ENCODE measurements at places on chromosomes 16 and 17.

DNA sequence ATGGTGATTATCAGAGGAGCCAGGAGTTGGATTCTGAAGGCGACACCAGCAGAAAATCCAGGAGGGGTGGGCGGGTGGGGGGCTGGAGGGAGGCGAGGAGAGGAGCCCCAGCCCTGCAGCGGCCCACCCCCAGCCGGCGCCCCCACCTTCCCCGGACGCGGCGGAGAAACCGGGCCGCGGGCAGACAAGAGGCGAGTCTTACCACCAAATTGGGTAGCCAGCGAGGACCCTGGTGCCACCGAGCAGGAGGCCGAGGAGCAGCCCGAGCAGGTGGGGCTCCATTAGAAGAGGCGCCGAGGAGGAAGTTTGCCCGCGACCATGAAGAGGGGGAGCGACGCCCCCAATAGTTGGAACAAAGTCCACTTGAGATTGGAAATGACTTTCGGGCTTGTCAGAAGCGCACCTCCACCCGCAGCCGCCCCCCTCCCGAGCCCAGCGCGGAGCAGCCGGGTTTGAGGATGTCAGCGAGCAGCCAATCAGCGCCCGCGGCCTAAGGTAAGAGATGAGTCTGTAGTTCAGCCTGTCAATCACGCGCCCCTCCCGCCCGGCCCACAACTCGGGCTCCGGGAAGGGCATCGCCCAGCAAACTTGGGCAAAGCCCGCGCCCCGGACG, at the start of gene WNT3:
Gene WNT3, minus strand, starts transcription at position 377 of the 613 bp plus-strand sequence. Its CDS starts 95 bp downstream, at position 282.
- peak; percentile 80 for DNase-seq

DNA sequence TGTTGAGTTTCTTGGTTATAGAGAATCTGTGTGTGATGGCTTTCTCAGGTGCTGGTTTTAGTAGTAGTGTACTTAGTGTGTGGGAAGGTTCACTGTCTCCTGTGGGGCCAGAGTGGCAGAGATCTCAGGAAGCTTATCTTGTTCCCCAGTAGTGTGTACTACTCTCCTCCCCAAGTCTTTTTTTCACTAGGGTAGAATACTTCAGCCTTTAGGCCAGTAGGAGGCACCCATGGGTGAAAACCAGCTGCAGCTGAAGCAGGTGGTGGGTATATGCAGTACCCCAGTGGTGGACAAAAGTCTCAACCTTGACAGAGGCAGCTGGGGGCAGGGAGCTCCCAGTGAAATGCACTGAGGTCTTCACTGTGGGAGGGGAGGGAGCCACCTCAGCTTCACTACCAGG, 109.9 kb downstream of the PHKB start:
- no peak for DNase-seq

GRCh38 chr16:50290856-50291255, 24.5 kb downstream of the ADCY7 start:
- DNase-seq, result no peak

- peak; percentile 14 for DNase-seq
Observed at GRCh38 chr17:65123757-65124675, 13.2 kb upstream of the RGS9 start.

- DNase-seq, result no peak
Observed at GRCh38 chr16:11097094-11097786, 152.9 kb downstream of the CLEC16A start.
